T47D (cell line): ENCODE measurements at places on chromosomes 13 and 19.
A peak's percentile ranks its signal among the peaks of the same experiment; 100 is the strongest.

DNA sequence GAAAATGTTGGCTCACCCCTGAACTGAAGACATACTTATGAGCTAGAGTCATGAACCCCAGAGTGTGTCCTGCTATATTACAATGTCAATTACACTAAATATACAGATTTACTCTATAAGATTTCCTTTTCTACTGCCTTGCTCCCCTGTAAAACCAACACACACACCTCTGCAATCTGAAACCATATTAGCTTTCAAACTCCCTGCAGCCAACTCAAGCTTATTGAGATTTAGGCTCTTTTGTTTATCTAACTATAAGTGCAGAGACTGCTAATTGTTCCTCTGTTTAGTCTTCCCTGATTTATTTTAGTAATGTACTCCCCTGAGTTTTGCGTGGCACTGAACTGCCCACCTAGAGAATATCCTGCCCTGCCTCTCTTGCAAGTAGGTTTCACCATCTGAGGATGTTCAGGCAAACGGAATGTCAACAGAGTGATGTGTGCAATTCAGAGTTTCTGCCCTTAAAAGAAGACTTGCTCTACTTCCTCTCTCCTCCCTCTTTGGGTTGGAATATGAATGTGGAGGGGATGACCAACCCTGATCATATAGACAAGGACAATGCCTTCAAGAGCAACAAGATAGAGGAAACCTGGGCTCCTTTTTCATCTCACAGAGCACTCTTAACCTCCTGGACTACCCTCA lies 22.3 kb downstream of the FAM216B start:
- no peak for DNase-seq

GRCh38 chr19:21568816-21569493 lies 63.6 kb downstream of the ZNF429 start:
- DNase-seq: peak; percentile 8

GRCh38 chr13:25462301-25463125 lies 90.7 kb downstream of the ATP8A2 start:
- DNase-seq: no peak

GRCh38 chr13:39603424-39603947 lies 493 bp upstream of the LHFPL6 start:
- DNase-seq: no peak

DNA sequence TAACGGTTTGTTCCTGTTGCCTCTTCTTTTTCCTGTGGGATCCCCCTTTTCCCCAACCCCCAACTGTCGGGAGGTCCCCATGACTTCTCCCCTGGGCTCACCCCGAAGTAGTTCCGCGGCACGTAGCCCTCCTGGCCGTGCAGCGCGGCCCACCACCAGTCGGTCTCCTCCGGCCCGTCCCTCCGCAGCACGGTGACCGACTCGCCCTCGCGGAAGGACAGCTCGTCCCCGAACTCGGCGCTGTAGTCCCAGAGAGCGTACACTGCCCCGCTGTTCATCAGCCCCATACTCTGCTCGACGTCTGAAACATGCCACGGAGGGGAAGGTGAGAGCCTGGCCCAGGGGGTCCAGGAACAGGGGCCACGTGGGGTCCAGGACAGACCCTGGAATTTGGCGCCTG lies 12.1 kb upstream of the ERCC2 start:
- no peak for DNase-seq

- DNase-seq: no peak
These were observed 81.0 kb upstream of the UBAC2 start for GRCh38 chr13:99119656-99120055.

DNA sequence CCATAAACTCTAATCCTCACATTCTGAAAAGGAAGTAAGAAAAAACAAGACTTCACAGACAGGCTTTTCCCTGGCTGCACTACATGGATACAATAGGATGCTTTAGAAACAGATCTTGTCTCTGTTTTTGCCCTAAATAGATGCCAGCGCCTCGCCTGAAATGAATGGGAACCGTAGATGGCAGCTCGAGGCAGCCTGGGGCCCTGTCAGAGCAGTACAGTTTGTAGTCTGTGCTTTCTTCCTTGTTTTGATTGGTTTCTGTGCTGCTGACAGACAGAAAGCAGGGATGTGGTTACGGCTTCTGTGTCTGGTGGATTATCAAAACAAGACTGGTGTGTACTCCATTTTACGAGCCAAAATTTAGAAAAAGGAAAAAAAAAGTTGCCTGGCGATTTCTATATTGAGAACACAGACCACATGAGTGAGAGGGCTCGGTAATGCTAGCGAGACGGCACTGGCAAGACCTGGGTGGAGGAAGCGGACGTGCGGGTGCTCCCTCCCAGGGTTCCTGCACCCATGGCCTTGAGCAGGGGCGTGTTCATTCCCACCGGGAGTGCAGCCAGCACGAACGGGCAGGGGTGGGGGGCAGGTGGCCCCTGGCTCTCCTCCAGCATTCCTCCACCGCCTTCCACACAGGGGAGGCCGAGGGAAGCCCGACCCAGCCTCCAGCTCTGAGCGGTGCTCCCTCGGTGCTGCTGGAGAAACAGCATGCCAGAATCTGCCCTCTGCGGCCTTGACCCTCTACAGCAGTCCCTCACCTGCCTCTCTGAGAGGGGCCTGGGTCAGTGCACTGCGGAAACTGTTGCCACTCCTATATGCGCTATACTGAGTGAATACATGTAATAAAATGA lies 37.6 kb upstream of the C1QTNF9 start:
- no peak for DNase-seq

DNA sequence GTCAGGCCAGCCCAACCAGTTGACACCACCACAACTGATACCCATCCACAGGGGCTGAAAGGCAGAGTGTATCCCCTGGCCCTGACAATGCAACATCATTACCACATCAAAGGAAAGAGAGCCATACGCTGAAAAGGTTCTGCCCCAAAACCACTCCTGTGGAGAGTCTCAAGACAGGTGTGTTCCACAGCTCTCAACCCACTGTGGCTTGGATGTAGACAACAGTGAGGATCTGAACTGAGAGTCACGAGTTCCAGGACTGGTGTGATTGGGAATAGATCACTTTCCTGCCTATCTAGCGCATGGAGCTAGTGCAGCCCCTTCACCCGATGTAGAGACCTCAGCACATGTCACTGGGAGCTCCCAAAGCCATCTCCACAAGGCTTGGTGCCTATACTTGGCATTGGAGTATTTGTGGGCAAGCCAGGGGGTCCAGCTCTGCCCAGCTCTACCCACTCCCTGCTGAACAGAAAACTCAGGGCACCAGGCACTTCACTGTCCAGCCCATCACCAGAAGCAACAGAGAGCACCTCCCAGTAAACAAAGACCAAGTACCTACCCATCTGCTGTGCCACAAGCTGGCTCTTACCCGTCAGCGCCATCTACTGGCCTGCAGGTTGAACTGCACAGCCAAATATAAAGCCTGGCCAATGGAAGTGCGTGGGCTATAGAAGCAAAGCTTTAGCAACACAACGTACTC lies 579.5 kb downstream of the UQCRFS1 start:
- DNase-seq: peak; percentile 67

GRCh38 chr19:23440791-23441190 lies 45.5 kb upstream of the ZNF91 start:
- DNase-seq: peak; percentile 26

- no peak for DNase-seq
These were observed 76.5 kb downstream of the LATS2 start for GRCh38 chr13:20984879-20985278.

GRCh38 chr19:782878-783668 lies 14.2 kb upstream of the PTBP1 start:
- DNase-seq: no peak

DNA sequence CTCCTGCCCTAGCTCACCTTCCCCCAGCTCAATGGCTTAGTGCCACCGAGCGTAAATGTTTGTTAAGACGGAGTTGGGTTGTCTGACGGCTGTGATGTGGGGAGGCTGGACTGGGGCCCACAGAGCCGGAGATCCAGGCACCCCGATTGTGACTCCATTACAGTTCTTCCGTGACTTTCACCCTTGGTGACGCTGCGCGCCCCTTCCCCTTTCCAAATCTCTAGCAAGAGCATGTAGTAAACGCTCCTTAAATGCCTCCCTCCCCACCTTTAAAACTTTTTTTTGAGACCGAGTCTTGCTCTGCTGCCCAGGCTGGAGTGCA lies 829 bp downstream of the REEP6 start:
- DNase-seq: peak; percentile 59

- no peak for DNase-seq
These were observed 11.6 kb upstream of the FPR3 start for GRCh38 chr19:51783372-51783771.

DNA sequence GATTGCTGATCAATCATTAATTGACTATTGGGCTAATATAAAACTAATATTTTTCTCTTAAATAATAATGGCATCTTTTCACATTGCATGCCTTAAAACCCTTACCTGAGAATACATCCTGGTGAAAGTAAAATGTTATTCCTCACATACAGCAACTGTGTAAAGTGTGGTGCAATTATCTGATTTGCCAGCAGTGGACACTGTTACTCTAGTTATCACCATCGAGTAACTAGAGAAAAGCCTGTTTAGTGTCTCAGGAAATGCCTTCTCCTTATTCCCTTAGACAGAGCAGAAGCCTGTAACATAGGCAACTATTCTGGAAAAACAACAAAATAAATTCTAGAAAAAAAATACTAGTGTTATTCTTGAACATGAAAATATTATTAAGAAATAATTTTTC lies 459.8 kb downstream of the FGF14 start:
- no peak for DNase-seq

DNA sequence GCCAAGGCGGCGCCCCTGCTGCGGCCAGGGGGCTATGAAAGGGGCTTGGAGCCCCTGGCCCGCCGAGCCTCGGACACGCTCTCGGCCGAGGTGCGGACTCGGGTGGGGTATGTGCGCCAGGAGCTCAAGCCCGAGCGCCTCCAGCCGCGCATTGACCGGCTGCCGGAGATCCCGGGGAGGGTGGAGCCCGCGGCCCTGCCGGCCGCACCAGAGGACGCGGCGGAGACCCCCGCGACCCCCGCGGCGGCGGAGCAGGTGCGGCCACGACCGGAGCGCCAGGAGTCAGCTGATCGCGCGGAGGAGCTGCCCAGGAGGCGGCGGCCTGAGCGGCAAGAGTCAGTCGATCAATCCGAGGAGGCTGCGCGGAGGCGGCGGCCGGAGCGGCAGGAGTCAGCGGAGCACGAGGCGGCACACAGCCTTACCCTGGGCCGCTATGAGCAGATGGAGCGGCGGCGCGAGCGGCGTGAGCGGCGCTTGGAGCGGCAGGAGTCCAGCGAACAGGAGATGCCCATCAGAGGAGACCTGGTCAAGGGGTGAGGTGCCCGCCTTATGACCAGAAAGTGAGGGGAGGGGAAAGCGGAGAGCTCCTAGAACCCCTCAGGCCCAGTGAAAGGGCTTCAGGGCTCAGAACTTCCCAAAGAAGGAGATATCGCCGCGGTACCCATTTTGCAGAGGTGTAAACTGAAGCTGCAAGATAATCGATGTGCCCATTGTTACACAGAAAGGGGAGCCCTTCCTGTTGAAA lies 8.8 kb upstream of the SHKBP1 start:
- DNase-seq: no peak

GRCh38 chr19:12629215-12629614 lies 18.5 kb downstream of the ZNF791 start:
- no peak for DNase-seq

DNA sequence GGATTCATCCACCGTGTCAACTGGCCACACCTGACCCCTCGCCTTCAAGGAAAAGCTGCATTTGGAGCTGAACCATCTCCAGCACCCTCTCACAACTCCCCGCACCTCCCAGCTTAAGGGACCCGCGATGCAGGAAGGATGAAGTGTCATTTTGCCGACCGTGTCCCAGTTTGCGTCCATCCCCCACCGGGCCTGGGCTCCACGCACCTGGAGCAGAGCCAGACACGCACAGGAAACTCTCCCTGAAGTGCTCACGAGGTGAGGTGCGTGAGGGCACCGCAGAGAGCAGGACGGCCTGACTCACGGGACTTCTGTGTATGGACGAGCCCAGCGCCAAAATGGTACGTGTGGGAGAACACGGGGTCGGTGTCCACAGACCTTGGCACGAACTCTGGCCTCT lies 7.2 kb downstream of the SHC2 start:
- DNase-seq: no peak

GRCh38 chr13:68810660-68811059 lies 1297.0 kb upstream of the ATXN8OS start:
- DNase-seq: no peak

- DNase-seq: no peak
These were observed 629 bp upstream of the LRRC63 start for GRCh38 chr13:46211116-46211482.

- no peak for DNase-seq
These were observed 1.4 kb downstream of the SIGLEC7 start for GRCh38 chr19:51143486-51143885.

DNA sequence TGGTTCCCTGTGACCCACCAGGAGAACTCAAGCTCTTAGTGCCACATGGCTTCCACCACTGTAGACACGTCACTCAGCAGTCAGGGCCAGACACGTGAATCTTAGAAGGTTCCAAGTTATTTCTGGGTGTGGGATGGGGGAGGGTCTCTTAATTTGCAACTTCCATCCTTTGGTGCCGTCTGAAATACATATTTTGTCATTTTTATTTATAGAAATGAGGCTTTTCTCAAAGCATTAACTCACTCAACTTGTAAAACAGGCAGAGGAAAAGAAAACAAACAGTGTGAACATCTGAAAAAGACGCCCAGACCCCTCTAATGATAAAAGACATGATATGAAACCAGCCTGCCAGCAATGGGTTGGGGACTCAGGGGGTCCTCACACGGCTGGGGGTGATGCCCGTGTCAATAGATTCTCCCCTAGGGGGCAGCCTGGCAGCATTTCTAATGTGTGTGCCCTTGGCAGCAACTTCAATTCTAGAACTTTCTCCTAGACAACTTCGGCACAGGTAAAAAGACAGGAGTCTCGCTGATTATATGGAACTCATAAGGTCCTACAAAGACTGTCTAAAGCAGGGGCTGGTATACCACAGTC lies 15.4 kb downstream of the PIP5K1C start:
- DNase-seq: no peak
